ENCODE measurements at places on chromosomes 2 and 18. TPM values are rescaled to one million over a fixed set of nuclear protein-coding genes. Genes with fewer than 3 reads are reported as not detected.

The SIX3 gene
- total RNA-seq = 0.14 TPM

The ADD2 gene
- 0.41 TPM for total RNA-seq

The FBXO41 gene
- total RNA-seq = 6.1 TPM

The CTAGE1 gene
- total RNA-seq = not detected

The KCNS3 gene
- 33.6 TPM for total RNA-seq

The CHRNG gene
- not detected for total RNA-seq

The WNT6 gene
- 0.27 TPM for total RNA-seq

The ANO7 gene
- total RNA-seq = 0.27 TPM

- no peak for DNase-seq
Observed at GRCh38 chr2:136381722-136382633, 264.0 kb upstream of the CXCR4 start.

DNA sequence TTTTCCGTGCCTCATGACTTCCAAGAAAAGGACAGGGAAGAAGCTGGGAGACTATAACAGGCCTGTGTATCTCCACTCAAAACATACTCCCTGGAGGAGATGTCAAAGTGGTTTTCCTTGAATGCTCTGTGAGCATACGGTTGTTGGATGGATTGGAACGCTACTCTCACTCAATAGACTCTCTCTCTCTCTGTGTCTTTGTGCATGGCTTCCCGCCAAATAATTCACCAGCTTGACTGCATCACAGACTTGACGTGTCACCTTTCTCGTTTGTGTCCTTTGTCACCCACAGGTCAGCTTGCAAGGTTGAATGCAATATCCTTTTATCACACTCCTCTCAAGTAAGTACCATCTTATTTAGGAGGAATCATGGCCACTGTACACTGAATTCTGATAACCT is 156.8 kb upstream of the MAPRE2 start:
- DNase-seq = no peak

GRCh38 chr18:48963586-48964470 is 13.1 kb upstream of the SMAD7 start:
- DNase-seq = no peak

DNA sequence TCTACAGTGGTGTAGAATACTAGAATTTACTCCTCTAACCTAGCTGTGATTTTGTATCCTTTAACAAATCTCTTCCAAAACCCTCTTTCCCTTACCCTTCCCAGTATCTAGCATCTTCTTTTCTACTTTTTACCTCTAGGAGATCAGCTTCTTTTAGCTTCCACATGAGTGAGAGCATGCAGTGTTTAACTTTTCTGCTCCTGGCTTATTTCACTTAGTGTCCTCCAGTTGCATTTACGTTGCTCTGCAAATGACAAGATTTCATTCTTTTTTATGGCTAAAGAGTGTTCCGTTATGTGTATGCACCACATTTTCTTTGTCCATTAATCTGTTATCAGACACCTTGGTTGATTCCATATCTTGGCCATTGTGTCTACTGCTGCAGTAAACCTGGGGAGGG is 228.5 kb downstream of the PRKCE start:
- no peak for DNase-seq

DNA sequence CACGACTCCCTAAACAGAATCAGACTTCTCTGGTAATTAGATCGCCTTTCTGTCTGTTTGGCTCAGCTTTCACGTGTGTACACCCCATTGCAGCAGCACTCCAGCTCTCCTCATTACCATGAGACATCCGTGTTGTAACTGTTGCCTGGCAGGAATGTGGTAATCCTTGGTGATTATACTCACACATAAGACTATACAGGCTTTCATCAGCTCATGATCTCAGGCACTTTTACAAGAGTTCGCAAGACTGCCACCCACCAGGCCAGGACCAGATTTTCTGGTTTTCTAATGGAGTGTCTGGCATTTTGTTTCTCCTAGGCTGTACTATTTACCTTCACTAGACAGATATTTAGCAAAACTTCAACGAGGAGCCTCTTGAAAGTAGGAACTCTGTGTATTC is 50.2 kb downstream of the ACVR1 start:
- no peak for DNase-seq

- DNase-seq = no peak
Observed at GRCh38 chr2:201660293-201660895, 17.1 kb upstream of the TMEM237 start.

- DNase-seq = no peak
Observed at GRCh38 chr18:37272226-37272625, 293.4 kb downstream of the CELF4 start.

- DNase-seq = no peak
Observed at GRCh38 chr2:127185705-127186104, 34.4 kb downstream of the CYP27C1 start.

- DNase-seq = no peak
Observed at GRCh38 chr18:57134618-57135135, 12.2 kb upstream of the BOD1L2 start.

GRCh38 chr2:31302940-31303563 is 69.1 kb downstream of the EHD3 start:
- DNase-seq = no peak

GRCh38 chr2:7672685-7673071 is 755.5 kb downstream of the RNF144A start:
- DNase-seq = no peak

GRCh38 chr18:42568773-42569172 is 546.7 kb downstream of the RIT2 start:
- DNase-seq = no peak

DNA sequence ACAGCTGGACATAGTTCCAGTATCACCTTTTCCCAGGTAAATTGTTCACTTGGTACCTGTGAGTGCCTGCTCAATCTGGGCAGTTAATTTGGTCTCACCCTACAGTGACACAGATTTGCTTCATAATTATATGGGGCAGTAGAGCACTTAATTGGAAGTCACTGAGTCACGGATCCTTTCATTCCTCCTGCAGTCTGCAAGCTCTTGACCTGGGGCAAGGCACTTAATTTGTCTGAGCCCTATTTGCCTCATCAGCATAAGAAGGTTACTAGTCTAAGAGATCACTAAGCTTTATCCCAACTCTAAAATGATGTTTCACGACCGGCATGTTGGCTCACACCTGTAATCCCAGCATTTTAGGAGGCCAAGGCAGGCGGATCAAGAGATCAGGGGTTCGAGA is 8.9 kb downstream of the FBXO36 start:
- no peak for DNase-seq

- no peak for DNase-seq
Observed at GRCh38 chr2:46117379-46117778, 179.8 kb upstream of the EPAS1 start.

DNA sequence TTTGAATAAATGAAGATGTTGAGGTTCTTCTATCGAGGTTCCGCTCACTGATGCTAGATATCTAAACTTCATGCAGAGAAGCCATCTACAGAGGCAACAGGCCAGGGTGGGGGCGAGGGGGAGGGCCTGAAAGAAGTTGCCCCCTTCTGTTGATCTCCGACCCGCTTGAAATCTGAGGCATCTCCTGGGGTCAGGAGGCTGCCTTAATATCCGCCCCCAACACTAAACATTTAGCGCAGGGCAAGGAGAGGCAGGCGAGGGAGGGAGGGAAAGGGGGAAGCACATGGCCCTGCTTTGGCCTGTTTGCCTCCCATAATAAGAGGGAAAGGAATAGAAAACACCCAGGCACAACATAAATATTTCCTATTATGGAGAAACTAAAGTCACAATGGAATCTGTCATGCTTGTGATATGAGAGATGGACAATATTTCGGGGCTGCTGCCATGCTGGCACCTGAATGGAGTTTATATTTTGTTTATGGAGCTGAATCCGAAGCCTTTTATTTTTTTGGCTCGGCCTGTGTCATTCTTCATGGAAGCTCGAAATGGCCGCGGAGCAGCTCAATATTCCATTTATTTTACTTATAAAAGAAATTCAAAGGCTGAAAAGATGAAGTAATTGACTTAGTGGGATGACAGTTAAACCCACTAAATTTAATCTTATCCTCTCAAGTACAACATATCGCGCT is 221.1 kb downstream of the INSIG2 start:
- no peak for DNase-seq

GRCh38 chr2:3130889-3131635 is 246.6 kb downstream of the EIPR1 start:
- DNase-seq = no peak

GRCh38 chr2:88097891-88098557 is 29.8 kb downstream of the FABP1 start:
- DNase-seq = no peak

DNA sequence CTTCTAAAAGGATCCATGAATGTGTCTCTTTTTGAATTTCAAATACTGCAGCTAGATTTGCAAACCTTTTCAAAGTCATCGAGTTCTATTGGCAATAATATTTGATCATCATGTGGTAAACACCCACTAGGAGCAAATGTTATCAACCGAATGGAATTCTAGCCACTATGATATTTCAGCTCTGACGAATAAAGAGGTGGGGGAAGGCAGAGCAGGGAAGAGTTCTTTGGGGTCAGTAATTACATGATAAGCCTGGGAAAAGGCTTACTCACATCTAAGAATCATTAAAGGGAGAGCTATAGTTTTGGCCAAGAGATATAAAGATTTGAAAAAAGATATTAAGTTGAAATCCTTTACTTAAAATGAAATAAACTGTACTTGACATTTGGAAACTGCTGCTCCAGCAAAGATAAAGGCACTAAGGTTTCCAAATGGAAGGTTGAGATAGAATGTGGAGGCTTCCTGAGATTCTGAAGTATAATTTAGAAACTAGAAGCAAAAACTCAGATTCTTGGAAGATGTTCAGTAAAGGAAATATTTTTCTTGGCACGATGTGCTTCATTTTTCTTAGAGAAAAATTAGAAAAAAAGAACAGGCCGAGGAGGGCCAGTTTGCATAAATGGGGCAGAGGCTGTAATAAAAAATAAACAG is 104.7 kb upstream of the ARHGAP28 start:
- no peak for DNase-seq

GRCh38 chr2:85917887-85918795 is 29.4 kb upstream of the ST3GAL5 start:
- no peak for DNase-seq

DNA sequence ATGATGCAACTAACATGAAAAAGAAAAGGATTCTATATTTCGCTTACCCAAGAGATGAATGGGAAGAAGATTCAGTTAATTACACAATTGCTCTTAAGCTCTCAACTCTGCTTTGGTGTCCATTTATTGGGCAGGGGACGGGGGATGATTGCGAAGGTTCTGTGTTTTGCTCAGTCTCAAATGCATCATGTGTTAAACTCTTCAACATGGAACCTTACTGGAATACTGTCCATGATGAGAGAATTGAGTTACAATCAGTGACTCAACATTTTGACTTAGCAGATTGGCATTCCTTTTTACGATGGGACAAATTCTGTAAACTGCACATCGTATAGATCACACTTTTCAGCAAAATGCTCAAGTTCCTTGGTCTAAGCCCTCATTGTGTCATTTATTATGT is 135.6 kb downstream of the RBMS1 start:
- DNase-seq = no peak

- DNase-seq = no peak
Observed at GRCh38 chr2:104863468-104864279, 9.8 kb downstream of the POU3F3 start.

DNA sequence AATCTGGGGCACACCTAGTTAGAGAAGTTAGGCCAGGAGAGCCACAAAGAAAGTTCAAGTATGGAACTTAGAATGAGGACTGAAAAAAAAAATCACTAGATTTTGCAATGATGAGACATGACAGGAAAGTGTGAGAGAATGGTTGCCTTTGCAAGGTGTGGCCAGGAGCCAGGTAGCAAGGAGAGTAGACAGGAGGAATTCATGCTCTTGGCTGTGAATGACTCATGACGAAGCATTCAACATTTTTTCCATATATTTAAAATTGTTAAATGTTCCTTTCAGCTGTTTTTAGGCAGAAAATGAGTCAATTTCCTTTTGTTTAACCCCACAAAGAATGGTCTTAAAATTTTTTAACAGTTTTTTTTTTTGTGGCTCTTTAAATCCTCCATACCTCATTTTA is 636.9 kb downstream of the PLCL1 start:
- no peak for DNase-seq

- DNase-seq = no peak
Observed at GRCh38 chr2:6423944-6424343, 441.8 kb downstream of the CMPK2 start.

DNA sequence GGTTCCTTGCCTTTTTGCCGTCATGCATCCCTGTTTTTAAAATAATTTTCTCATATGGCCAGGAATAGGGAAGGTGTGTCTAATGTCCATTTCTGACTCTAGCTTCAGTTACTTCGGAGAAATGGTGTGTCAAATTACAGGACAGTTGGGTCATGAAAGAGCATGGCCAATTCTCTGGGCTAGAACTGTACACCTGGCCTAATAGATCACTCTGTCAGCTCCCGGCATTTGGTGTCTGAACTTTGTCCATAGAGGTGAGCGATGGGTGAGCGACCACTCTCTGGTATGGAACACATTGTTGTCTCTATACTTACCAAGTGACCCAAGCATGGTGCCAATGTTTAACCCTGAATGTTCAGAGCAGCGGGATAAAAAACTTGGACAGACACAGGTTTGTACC is 38.3 kb upstream of the ASB18 start:
- no peak for DNase-seq

DNA sequence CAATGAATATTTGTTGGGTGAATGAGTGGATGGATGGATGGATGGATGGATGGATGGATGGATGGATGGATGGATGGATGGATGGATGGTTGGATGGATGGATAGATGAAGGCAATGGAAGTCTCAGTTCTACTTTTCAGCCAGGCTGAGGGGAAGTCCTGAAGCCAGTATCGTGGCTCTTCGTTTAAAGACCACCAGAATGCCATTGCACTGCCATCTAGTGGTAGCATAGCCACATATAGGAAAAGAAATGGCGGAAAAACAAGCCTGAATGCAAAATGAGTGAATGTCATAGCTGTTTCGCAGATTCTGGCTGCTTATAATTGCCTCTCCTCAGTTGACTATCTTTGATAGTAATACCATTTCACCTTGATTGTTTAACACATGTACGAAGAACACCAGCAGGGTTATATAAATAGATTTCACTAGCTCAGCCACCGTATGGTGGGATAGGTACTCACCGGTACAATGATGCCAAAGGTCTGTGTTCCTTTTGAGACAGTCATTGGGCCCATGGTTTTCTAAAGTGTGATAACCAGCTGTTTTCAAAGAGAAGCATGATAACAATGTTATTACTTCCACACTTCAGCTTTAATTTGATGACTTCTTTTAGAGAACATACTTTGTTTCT is 62.3 kb upstream of the GREB1L start:
- DNase-seq = no peak

DNA sequence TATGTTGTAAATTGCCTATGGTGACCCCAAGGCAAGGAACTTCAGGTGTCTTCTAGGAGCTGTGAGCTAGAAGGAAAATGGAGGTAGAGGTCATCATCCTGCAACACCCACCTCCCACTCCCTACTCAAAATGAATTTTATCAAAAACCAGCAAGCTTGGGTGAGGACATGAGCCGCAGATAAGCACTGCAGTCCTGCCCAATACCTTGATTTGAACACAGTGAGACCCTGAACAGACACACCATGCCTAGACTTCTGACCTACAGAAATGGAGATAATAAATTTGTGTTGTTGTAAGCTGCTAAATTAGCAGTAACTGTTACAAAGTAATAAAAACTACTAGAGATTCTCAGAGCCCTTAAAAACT is 13.4 kb downstream of the MEX3C start:
- DNase-seq = no peak

All from thoracic aorta (tissue), 2 donors.